Stromal cell of bone marrow (primary cell): ENCODE measurements at places on chromosomes 7 and 10.
A peak's percentile ranks its signal among the peaks of the same experiment; 100 is the strongest.

GRCh38 chr10:125113691-125114371 lies 46.5 kb downstream of the CTBP2 start:
- DNase-seq = peak; percentile 81

DNA sequence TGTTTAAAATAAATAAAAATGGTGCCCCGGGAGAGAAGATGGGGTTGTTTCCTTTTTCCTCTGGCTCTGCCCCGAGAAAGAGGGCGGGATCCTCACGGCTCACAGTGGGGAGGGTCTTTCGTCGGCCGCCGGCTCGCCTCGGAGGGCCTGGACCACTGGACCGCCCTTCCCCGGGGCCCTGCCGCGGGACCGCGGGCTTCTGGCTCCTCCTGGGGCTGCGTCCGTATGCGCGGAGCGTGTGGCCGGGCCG lies 3.5 kb upstream of the IGF2BP3 start:
- DNase-seq = no peak

DNA sequence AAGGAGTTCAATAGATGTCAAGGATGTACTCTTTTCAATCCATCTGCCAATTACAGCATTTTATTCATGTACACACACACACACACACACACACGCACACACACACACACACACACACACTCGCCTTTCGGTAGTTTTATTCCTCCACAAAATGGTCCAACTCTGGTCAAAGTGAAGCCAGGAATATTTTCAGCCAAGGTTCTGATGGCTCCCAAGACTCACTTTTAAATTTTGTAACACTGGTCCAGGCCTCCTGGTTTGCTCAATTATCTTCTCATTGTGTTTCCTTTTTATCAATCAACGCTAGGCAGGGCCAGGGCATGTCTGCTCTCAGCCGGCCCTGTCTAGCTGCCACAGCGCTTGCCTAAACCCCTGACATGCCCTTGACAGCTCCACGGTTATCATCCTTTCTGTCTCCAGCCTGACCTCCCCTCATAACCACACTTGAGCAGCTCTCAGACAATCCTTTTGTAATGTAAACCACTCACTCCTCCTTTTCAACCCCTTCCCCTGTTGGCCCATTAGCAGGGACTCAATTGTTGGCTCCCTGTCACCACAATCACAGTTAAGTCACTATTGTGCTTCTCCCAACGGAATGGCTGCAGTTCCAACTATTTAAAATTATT lies 115.1 kb downstream of the ICA1 start:
- no peak for DNase-seq

- no peak for DNase-seq
These were observed 544.2 kb downstream of the CNTNAP2 start for GRCh38 chr7:146660839-146661238.

- DNase-seq = no peak
These were observed 3.8 kb downstream of the POLM start for GRCh38 chr7:44078521-44078920.
